ENCODE measurements at places on chromosomes 7 and 10.

GRCh38 chr10:33618196-33618595, 283.7 kb upstream of the NRP1 start:
- DNase-seq, result no peak

DNA sequence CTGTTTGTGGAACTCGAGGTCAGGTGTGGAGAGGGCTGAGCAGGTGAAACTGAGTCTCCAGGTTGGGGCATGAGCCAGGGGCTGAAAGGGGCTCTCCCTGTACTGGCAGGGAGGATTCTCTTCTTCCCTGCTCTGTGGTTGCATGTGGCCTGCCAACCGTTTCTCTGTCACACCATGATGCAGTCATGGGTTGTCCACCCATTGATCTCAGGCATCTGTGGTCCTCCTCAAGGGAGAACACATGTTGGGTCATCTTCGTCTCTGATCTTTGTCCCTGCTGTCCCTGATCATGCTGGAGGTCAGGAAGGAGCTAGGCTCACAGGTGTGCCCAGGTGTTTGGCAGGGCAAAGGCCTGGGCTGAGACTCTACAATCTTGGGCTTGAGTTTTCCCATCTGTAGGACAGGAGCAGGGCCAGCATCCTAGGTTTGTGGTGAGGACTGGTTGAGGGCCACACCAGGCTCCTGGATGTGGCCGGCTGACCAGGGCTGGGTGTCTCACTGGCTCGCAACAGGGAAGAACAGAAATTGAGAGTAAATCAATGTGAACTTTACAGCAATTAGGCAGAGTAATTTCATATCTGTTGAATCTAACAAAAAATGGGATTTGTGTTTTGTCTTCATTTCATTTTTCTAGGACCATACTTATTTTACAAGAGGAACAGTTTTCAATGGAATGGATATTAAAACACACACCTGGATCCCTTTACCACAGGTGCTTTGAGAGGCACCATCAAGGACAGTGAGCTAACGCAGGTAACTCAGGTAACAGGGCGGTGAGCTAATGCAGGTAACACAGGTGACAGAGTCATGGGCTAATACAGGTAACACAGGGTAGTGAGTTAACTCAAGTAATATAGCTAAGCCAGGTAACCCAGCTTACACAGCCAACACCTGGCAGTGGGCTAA, 58.5 kb upstream of the IGFBP3 start:
- no peak for DNase-seq

DNA sequence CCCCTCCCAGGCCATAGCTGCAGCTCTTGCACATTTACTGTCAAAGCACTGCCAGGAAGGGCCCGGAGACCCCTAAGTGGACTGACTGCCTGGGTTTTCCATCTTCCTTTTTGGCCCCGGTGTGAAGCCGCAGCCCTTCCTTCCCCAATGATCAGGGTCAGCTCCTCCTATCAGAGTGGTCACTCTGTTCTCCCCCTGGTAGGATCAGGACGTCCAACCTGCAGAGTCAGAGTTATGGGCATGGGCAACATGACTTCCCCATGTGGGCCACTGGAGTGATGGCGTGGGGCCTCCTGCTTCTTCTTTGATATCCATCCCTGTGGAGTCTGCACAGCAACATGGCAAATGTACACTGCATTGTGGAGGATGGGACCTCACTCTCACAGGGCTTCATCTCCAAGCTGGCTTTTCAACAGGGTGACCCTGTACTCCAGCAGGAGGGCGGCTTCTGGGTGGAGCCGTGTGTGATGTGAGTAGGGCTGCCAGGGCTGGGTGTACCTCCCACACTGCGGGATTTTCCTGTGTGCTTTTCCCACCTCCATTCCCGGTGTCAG, 6.4 kb upstream of the RAMP3 start:
- no peak for DNase-seq

GRCh38 chr10:19853831-19854230, 37.6 kb downstream of the PLXDC2 start:
- no peak for DNase-seq

GRCh38 chr7:135714534-135715009, 13.4 kb downstream of the SLC13A4 start:
- DNase-seq, result no peak

GRCh38 chr7:32179567-32179966, 109.4 kb upstream of the PDE1C start:
- DNase-seq, result no peak

DNA sequence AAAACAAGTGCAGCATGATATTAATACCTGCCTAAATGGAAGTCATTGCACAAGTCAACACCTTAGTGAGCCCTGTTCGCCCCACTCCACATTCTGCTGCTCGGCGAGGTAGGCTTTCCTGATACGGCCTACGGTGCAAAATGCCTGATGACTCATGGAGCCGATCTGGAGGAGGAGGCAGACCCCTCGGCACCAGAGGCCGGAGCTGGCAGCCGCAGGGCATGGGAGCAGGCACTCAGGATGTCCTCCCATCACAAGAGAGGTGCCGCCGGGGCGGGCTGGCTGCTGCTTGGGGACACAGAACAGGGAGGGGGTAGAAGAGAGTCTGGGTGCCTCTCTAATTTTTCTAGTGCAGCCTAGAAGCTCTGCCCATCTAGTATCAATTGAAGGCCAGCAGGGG, 418.5 kb upstream of the MGMT start:
- no peak for DNase-seq

DNA sequence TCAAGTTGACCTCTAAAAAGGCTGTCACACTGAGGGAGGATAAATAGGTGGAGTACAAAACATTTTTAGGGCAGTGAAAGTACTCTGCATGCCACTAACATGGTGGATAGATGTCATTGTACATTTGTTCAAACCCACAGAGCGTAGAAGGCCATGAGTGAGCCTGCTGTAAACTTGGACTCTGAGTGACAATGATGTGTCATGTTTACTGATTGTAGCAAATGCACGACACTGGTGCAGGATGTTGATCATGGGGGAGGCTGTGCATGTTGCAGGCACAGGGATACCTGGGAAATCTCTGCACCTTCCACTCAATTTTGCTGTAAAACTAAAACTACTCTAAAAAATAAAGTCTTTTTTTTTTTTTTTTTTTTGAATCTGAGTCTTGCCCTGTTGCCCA, 52.5 kb upstream of the GRID1 start:
- DNase-seq, result no peak

- DNase-seq, result no peak
Observed at GRCh38 chr7:34333184-34333583, 324.8 kb upstream of the NPSR1 start.

DNA sequence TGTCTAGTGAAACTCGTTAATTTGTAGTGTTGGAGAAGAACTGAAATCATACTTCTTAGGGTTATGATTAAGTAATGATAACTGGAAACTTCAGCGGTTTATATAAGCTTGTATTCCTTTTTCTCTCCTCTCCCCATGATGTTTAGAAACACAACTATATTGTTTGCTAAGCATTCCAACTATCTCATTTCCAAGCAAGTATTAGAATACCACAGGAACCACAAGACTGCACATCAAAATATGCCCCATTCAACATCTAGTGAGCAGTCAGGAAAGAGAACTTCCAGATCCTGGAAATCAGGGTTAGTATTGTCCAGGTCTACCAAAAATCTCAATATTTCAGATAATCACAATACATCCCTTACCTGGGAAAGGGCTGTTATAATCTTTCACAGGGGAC, 187.6 kb downstream of the CFTR start:
- DNase-seq, result no peak

GRCh38 chr7:2199956-2200583, 32.7 kb downstream of the MAD1L1 start:
- DNase-seq, result no peak

GRCh38 chr7:98170966-98171365, 40.3 kb upstream of the BHLHA15 start:
- no peak for DNase-seq
